Subcutaneous preadipocyte (primary cell): ENCODE measurements at places on chromosomes 7 and 10. TPM values are rescaled to one million over a fixed set of nuclear protein-coding genes. Genes with fewer than 3 reads are reported as not detected.

The SLC39A12 gene
- not detected in 2 replicates for total RNA-seq

The NEUROG3 gene
- total RNA-seq, result not detected in 2 replicates

The FOXP2 gene
- total RNA-seq, result 8.8 and 11.8 TPM in 2 replicates

The NRG3 gene
- total RNA-seq, result not detected in 2 replicates

The DNAJC12 gene
- 1.8 and 2.7 TPM in 2 replicates for total RNA-seq

The PRTFDC1 gene
- 7.0 and 8.8 TPM in 2 replicates for total RNA-seq

The MMD2 gene
- not detected in 2 replicates for total RNA-seq

The LIPM gene
- not detected in 2 replicates for total RNA-seq

The CPA4 gene
- total RNA-seq, result under 0.01 and 1.6 TPM in 2 replicates
